ENCODE measurements at places on chromosomes 11 and 22. TPM values are rescaled to one million over a fixed set of nuclear protein-coding genes. Genes with fewer than 3 reads are reported as not detected.

- DNase-seq: no peak
Observed at GRCh38 chr11:75964071-75964470, 149.1 kb downstream of the UVRAG start.

DNA sequence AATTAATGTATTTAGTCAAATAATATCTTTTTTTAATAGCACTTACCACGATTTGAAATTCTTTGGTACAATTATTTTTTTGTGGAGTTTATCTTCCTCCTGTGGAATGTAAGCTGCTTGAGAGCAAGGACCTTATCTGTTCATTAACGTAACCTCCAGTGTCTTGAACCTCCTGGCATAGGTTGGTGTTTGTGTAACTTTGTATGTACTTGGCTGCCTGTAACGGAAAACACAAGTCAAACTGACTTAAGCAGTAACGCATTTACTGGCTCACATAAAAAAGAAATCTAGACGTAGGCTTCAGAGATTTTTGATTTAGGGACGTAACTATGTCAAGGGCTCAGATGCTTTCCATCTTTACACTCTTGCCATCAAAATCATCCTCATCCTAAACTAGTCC lies 56.1 kb downstream of the ARHGEF12 start:
- no peak for DNase-seq

DNA sequence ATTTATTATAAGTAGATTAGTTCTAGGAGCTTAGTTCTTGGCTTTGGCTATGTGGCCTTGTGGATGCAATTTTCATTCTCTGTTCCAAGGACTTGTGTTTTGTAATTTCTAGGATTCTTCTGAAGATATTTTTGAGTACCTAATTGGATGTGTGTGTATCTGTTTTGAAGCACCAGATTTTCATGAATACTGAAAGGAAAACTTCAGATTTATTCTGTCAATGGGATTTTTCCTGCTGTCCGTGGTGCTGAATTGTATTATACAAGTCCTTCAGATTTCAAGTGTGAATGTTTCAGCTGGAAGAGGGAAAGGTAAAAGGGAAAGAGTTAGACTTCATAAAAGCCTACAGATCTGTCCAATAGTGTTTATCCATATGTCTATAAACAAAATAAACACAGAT lies 18.2 kb upstream of the SYN3 start:
- DNase-seq: no peak

GRCh38 chr22:48253573-48253972 lies 1491.1 kb downstream of the TBC1D22A start:
- no peak for DNase-seq

- no peak for DNase-seq
Observed at GRCh38 chr11:2586087-2586792, 113.6 kb downstream of the KCNQ1OT1 start.

The CNGA4 gene
- 0.20 TPM for total RNA-seq

The PHLDB1 gene
- total RNA-seq: 61.3 TPM

The MRGPRE gene
- total RNA-seq: 6.6 TPM

All from spinal cord (tissue), 10 donors.